ENCODE measurements at places on chromosomes 2 and 18.

GRCh38 chr18:35376393-35376741 lies 770 bp downstream of the ZNF396 start:
- DNase-seq: no peak

- no peak for DNase-seq
Measured at GRCh38 chr18:58078889-58079573, 35.0 kb downstream of the NEDD4L start.

DNA sequence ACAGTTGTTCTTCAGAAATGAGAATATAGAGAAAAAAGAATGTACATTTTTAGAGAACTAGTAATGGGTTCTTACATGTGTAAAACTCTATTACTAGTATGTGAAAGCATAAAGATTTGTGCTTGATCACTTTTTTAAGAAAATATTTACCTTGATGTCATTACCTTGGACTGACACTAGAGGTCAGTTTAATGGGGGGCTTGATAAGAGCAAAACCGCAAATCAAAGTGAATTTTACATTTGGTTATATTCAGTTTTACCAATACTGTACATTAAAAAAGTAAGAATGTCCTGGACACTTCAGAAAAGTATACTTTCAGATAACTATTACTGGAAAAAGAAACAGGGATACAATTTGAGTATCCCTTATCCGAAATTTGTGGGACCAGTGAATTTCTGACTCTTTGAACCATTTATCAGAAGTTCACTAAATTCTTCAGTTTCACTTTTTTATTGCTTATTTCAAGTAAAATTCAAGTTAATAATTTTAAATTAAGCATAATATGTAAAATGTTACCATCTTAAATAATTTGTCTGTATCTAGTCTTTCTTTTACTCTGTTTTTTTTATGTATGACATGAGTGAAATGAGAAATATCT lies 1149.5 kb downstream of the DSC3 start:
- DNase-seq: no peak

GRCh38 chr18:39604836-39605235 lies 2039.2 kb upstream of the CELF4 start:
- no peak for DNase-seq

DNA sequence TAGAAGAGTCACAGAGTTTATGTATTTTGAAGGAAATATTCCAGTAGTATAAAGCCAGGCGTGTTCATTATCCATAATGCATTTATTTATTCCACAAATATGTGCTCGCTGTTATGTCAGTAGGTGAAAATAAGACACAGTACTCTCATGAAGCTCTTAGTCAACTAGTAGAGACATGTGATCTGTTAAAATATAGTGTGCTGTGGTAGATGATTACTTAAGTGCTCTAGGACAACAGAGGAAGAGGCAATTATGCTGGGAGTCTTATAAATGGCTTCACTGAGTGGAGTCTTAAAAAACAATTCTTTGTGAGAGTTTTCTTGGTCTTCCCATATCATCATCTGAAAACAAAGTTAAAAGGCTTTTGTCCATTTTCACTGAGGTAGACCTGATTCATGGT lies 457.3 kb downstream of the XIRP2 start:
- DNase-seq: no peak

DNA sequence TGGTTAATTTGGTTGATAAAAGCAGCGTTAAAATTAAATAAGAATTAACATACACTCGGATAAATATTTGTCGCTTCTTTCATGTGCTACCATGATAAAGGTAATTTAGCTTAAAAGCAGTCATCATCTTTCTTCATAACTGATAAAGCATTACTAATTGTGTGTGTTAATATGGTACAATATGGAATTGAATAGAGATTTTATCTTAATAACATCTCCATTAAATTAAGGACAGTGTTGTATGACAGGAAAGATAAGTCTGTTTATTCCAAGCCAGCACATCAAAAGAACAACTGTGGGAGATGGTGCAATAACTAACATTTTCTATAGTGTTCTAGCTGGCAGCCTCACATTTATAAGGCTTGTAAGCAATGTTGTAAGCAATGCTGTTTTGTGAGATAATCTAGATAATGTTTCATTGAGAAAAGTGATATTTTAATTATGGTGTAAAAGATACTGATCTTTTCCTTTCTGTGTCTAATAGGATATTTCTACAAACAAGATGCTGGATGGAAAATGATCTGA lies 64.4 kb upstream of the AFF3 start:
- DNase-seq: no peak

Data from stimulated activated CD8-positive, alpha-beta memory T cell treated with anti-CD3 and anti-CD28 coated beads, Interleukin-4, amount 100 ng/mL, for 4 hours (primary cell).